Cortex of kidney (tissue), 1 donor: ENCODE measurements at places on chromosomes 12 and 14.

GRCh38 chr12:559906-560455 is 100.2 kb downstream of the B4GALNT3 start:
- DNase-seq: no peak

DNA sequence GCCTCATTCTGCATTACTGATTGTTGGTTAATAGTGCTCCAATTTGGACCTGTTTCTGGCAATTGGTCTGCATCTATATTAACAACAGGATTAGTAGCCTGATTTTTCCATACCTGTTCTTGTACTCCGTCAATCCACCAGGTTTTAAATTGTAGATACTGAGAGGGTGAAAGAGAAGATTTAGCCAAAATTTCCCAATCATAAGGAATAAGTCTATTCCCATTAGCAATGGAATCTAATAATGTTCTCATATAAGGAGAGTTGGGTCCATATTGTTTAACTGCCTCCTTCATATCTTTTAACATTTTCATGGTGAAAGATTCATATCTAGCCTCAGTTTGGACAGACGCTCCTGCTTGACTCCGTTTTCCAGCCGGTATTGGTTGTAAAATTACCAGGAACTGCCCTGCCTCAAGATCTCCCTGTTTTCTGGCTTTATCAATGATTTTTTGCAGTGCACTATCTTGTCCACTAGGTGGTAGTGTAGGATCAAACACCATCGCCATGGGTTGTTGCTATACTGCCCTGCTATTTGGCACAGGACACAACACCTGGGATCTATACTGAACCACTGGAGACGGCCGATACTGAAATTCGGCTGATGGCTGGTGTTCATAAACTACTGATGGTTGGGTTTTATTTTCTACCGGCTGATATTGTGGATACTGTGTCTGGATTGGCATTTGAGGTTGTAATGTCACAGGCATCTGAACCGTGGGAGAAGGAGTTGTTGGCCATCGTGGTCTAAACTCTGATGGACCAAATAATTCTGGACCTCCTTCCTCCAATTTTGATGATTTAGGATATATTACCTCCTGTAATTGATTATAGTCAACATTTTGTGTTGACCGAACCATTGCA is 25.2 kb downstream of the DHRS4L2 start:
- DNase-seq: no peak

GRCh38 chr12:26642361-26642760 is 190.6 kb downstream of the ITPR2 start:
- no peak for DNase-seq

- DNase-seq: no peak
These were observed 156.0 kb downstream of the MED13L start for GRCh38 chr12:116121453-116121871.

GRCh38 chr14:39212693-39213092 is 21.0 kb upstream of the MIA2 start:
- no peak for DNase-seq

DNA sequence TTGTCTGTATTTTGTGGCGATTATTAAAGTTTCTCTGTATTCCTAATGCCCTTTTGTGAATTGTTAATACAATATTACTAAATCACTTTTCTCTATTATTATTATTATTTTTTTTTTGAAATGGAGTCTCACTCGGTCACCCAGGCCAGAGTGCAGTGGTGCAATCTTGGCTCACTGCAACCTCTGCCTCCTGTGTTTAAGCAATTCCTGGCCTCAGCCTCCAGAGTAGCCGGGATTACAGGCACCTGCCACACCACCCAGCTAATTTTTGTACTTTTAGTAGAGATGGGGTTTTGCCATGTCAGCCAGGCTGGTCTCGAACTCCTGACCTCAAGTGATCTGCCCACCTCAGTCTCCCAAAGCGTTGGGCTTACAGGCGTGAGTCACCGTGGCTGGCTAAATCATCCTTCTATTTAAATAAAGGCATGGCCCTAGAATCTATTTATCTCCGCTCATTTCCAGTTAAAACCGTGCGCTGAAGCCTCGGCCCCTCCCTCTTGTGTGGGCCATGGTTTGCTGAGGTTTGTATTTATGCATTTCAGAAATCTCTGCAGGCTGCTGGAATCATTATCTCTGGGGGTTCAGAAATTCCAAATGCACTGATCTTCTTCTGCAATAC is 1136.4 kb upstream of the TMEM132C start:
- DNase-seq: no peak

- DNase-seq: no peak
These were observed 16.7 kb downstream of the CNIH1 start for GRCh38 chr14:54424479-54424901.

DNA sequence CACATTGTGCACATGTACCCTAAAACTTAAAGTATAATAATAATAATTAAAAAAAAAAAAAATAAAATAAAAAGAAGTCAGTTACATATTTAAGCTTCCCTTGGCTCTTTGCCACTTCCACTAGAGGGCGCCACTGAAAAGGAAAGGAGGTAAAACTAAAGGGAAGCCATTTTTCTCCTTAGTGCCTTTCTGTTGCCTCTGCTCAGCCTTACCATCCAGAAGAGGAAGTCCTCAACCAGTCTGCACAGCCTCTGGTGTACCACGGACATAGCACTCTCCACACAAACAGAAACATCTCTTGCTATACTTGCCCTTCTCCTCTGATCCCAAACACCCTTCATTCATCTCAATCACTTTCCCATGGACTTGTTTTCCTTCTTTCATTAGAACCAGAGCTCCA is 169.0 kb upstream of the EEA1 start:
- no peak for DNase-seq

DNA sequence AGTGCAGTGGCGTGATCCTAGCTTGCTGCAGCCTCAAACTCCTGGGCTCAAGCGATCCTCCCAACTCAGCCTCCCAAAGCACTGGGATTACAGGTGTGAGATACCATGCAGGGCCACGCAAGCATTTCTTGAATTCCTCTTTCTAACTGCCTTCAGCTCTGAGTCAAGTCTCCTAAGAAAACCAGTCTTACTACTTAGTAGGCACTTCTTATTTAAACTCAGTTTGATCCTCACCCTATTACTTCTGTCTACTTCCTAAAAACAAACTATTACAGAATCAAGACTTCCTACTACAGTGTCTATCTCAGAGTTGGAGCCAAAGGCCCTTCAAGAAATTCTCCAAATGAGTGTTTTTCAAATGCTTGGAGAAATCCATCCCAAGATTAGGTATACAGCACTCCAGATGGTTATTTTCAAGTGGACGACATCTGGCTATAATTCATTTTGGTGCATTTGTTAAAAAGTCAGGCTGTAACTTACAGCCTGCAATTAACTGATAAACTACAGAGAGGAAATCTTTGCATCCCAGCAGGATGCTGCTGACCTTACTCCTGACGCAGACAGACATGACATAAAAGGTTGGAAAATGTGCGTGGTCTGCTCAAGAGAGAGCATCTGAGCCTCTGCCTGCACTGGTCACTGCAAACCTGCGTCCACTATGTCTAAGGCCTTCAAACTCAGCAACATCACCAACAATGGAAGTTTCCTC is 34.7 kb downstream of the SSH1 start:
- DNase-seq: no peak

GRCh38 chr12:112170376-112170775 is 45.0 kb downstream of the TRAFD1 start:
- no peak for DNase-seq

DNA sequence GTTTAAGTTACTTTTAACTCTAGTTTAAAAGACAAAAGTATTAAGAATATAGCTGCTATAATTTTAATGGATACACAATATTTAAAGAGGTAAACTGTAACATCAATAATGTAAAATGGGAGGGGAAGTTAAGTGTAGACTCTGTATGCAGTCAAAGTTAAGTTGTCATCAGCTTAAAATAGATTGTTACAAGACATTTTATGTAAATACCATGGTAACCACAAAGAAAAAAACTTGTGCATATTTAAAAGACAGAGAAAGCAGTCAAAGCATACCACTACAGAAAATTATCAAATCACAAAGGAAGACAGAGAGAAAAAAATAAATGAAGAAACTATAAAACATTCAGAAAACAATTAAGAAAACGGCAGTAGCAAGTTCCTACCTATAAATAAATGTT is 73.3 kb downstream of the CEP128 start:
- no peak for DNase-seq

DNA sequence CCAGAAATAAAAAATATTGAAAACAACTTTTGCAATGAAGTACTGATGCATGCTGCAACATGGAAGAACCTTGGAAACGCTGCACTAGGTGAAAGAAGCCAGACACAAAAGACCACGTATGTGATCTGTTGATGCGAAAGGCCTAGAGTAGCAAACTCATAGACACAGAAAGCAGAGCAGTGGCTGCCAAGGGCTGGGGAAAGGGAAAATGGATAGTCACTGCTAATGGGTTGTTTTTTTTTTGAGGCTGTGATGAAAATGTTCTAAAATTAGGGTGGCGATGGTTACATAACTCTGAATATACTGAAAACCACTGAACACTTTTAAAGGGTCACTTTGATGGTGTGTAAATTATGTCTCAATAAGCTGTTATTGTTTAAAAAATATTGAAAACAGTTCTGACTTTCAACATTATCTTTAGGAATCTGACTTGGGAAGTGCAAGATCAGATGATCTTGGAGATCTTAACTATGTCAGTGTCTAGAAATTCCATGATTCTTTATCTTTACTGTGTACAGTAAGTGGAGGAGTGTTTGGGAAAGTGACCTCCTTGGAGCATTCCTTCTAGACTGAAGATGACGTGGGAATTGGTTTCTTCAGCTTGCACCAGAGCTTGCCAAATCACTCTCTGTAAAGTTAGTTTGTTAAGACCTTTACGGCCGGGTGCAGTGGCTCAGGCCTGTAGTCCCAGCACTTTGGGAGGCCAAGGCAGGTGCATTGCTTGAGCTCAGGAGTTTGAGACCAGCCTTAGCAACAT is 12.4 kb downstream of the MLXIP start:
- DNase-seq: no peak

- no peak for DNase-seq
These were observed 67.0 kb downstream of the DIP2B start for GRCh38 chr12:50571786-50572185.

GRCh38 chr14:56081139-56081538 is 37.1 kb upstream of the PELI2 start:
- DNase-seq: no peak

- no peak for DNase-seq
These were observed 7.7 kb upstream of the NRL start for GRCh38 chr14:24122416-24122815.

DNA sequence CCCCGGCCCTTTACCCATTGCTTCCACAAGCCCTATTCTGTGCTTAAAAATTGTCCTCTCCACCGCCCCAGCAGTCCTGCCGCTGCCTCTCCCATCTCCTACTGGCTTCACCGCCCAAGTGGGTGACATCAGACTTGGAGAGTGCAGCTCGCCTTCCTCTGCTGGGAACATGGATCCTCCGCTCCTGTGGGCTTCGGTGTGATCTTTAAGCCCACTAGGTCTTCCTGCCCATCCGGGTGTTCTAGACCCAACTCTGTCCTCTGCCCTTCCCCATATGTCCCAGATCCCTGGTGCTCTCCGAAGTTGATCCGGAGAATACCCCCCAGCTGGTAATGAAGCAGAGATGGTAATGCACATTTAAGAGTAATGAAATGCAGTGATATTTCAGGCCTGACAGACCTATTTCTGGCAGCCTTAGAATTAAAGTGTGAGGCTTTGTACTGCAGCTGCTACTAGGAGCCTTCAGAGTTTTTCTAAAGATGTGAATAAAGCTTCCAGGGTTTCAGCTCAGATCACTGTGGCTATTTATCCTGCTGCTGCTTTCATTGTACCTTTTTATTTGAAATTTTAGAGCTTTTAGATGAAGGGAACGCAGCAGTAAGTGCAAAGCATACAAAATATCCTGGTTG is 22.9 kb upstream of the CTDSP2 start:
- DNase-seq: no peak

DNA sequence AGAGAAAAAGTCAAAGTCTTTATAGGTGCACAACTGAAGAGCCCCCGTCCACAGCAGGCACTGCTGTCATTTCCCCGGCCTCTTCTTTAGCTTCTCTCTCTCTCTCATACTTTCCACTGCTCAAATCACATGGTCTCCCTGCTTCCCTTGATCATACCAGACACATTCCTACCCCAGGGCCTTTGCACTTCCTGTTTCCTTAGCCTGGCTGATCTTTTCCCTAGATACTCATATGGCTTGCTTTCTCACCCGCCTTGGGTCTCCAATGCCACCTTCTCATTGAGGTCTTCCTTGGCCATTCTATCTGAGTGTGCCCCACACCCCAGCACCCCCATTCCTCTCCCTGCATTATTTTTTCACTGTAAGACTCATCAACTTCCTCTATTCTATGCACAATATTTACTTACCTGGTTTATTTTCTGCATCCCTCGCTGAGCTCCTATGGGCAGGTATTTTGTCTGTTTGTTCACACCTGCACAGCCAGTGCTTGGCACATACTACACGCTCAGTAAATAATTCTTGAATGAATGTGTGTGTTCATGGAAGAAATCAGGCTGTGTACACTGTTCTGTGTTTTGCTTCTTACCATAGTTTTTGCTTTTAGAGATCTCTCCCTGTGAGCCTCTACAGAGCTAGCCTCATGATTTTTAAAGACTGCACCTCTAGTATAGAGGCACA is 31.9 kb downstream of the SERPINA1 start:
- DNase-seq: no peak

GRCh38 chr12:93441081-93441616 is 598 bp downstream of the UBE2N start:
- no peak for DNase-seq

- no peak for DNase-seq
These were observed 1613.4 kb upstream of the SEL1L start for GRCh38 chr14:83147006-83147405.

- no peak for DNase-seq
These were observed 170.1 kb downstream of the STXBP6 start for GRCh38 chr14:24879661-24880386.

- DNase-seq: no peak
These were observed 260.5 kb downstream of the NEDD1 start for GRCh38 chr12:97167598-97167997.

DNA sequence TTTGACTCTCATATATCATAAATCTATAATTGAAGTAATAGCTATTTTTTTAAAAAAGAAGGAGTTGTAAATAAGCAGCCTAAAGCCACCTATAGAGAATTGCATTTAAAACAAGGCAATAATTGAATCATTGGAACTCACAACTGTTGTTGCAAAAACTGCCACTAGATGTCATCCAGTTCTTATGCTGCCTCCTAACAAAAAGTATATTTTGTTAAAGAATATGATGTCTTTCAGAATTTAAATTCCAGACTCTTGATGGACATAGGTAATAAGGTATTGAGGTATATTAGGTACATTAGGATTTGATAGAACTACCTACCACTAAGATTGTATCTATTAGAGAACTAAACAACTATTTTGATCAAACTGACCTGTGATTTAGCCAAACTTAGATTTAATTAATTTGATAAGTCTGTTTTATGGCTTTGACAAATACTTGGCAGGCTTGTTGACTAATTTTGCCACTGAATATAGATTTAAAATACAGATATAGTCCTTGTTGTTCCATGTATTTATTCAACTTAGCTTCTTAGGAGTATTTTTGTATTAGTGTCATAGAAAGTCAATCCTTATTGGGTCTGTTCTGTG is 401.4 kb downstream of the RPL10L start:
- no peak for DNase-seq

- no peak for DNase-seq
These were observed 10.5 kb downstream of the AKT1 start for GRCh38 chr14:104784846-104785707.
